Stimulated activated CD4-positive, alpha-beta T cell treated with anti-CD3 and anti-CD28 coated beads, TNF-alpha, amount 100 ng/mL, for 1 hour (primary cell): ENCODE measurements at places on chromosomes 13 and 19.

- DNase-seq = peak; percentile 80
These were observed 20.5 kb downstream of the CYTH2 start for GRCh38 chr19:48489608-48490216.

DNA sequence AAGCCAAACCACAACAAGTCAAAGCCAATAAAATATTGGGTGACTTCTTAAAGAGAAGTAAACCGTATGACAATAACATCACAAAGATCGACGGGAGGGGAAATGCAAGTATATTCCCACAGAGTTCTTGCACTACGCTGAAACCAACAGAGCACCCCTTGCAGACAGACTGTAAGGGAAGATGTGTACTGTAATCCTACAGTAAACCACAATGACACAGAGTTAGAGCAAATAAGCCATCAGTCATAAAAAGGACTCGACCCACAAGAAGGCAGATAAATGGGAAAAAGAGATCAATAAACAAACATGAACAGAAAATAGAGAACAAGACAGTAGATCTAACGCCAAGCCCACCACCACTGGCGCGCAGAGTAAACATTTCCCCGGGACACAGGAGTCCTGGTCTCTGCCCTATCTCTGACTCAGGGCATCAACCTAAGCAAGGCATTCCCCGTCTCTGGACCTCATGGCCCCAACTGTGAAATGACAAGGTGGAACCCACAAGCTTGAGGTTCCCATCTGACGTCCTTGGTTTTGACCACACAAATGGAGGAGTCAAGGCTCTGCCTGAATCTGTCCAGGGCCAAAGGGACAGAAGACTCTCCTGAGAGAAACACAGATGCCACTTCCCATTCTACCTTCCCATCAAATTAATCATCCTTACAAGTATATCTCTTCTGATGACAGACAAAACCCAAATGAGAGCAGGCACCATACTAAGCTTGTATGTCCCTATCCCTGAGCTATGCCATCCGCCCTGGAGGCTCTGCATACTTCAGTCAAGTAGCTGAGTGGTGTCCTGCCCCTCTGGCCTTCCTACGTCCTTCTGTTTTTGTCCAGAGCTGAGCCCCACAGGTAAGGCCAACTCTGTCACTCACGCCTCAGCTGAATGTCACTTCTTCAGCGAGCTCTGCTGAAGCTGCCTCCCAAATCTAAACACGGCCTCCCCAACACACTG is 15.0 kb downstream of the SAFB2 start:
- DNase-seq = no peak

DNA sequence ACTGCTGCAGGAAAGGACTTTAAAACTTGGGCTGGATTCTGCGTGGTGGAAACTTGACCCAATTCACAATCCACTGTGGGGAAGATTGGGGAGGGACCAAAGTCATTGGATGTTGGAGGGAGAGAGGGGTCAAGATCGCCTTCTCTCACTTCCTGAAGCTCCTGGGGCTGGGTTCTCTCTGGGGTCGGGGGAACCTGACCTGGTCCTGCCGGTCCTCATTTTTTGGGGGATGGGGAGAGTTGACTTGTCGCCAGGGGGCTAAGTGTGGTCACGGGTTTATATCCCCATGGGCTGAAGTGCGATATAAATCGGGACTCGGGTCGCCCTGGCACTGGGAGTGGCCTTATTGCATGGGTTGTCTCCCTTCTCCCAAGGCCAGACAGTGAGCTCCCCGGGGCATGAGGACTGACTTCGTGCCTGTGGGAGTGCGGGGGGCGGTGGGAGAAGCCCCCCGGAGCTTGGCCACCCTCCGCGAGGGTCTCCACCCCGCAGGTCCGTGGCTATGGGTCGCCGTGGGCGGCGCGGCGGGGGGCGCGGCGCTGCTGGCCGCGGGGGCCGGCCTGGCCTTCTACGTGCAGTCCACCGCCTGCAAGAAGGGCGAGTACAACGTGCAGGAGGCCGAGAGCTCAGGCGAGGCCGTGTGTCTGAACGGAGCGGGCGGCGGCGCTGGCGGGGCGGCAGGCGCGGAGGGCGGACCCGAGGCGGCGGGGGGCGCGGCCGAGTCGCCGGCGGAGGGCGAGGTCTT is 6.3 kb downstream of the ICAM5 start:
- no peak for DNase-seq

GRCh38 chr19:7879111-7879807 is 5.1 kb upstream of the PRR36 start:
- no peak for DNase-seq

- no peak for DNase-seq
These were observed 71.9 kb upstream of the KLF12 start for GRCh38 chr13:74206061-74206561.

GRCh38 chr19:768424-768823 is 17.5 kb downstream of the MISP start:
- no peak for DNase-seq

GRCh38 chr13:81171065-81171647 is 830.2 kb upstream of the SPRY2 start:
- DNase-seq = no peak

DNA sequence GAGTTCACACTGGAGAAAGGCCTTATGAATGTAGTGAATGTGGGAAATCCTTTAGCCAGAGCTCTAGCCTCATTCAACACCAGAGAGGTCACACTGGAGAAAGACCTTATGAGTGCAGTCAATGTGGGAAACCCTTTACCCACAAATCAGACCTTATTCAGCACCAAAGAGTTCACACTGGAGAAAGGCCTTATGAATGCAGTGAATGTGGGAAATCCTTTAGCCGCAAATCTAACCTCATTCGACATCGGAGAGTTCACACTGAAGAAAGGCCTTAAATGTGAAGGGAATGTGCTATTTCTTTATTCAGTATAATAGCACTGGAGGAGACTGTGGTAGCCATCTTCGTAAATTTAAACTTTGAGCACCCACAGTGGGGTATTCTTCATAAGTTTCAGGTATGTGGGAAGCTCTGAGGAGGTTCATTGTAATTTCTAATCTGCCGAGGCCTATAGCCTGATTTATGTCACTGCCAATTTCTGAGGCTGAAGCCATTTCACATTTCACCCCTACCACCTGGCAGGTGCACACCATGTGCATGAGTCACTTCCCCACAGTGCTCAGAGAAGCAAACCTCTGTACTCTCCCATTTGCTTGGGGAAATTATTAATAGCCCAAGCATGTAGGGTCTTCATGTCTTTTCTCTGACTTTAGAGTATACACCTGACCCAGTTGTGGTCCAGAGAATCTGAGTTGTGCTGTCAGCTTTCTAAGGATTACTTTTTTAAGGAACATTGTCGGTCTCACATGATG is 6.4 kb downstream of the ZNF551 start:
- no peak for DNase-seq

DNA sequence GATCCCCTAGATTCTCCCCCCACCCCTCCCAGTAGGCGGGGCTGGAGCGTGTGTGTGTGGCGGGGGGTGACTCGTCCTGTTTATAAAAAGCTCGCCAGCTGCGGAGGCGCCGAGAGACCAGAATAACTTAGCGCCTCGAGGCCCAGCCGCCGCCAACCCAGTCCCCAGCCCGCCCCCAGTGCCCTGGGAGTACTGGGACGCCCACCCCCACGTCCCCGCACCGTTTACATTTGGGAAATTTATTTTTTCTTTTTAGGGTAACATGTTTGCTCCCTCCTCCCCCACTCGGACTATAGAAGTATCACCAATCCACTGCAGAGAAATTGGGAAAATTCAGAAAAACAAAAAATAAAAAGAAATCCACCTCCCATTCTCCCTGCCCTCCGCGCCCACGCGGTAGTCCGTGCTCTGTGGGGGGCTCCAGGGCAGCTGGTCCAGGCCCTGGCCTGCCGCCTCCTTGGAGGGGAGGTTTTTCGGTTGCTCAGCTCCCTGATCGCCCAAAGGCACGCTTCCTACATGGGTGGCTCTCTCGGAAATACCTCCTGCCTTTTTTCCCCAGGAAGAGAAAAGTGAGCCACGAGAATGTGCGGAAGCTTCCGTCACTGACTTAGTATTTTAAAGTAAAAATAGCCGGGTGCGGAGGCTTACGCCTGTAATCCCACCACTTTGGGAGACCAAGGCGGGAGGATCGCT is 1.5 kb upstream of the RAB3A start:
- no peak for DNase-seq

DNA sequence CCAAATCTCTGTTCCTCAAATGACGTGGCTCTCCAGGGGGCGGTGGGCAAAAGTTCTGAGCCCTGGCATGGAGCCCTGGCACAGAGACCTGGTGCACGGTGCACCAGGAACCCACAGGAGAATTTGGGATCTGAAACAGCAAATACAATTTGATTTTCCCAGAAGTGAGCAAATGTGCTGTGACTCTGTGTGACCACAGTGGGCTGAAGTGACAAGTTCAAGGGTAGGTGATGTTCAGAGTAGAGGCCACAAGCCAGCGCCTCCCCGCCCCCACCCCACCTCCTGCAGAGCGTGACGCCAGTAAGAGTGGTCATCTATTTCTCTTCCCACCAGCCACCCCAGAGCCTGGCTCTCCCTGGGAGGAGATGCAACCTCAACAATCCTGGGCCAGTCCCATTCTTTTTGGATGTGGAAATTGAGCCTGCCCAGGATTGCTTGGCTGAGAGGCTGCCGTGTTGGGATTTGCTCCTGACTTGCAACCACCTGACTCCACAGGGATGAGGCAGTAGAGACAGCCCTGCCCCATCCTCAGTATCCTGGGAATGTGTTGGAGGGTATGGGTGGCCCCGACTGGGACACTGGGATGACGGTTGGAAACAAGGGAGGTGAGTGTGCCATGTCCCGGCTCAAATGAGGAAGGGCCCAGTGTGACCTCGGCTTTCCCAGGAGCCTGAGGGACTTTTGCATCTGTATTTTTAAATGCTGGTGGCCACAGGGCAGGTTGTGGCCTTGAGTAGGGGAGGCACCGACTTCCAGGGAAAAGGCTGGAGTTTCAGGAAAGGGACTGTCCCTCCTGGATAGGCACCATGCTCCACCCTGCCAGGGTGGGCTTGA is 11.1 kb upstream of the BCL3 start:
- no peak for DNase-seq

GRCh38 chr19:7408251-7408650 is 59.5 kb downstream of the ARHGEF18 start:
- DNase-seq = no peak
